Activated CD4-positive, alpha-beta T cell treated with anti-CD3 and anti-CD28 coated beads, Interleukin-2, amount 10 ng/mL, durations not matched to agents 24 days and 14 days (primary cell): ENCODE measurements at places on chromosomes 3 and 15. TPM values are rescaled to one million over a fixed set of nuclear protein-coding genes. Genes with fewer than 3 reads are reported as not detected.

Gene SOX14
- not detected in 2 replicates for total RNA-seq

Gene RTP4
- 3.0 and 3.4 TPM in 2 replicates for total RNA-seq

Gene CYP11A1
- not detected in 2 replicates for total RNA-seq

Gene LYZL4
- not detected in 2 replicates for total RNA-seq

Gene ANKRD63
- total RNA-seq = not detected in 2 replicates

Gene PPP4R2
- total RNA-seq = 105 and 107 TPM in 2 replicates

Gene TMCO5A
- total RNA-seq = not detected in 2 replicates

Gene PEAK1
- 25.9 and 28.2 TPM in 2 replicates for total RNA-seq

Gene NPAP1
- not detected in 2 replicates for total RNA-seq

Gene SLC6A1
- total RNA-seq = not detected in 2 replicates

Gene GPR149
- total RNA-seq = not detected in 2 replicates

DNA sequence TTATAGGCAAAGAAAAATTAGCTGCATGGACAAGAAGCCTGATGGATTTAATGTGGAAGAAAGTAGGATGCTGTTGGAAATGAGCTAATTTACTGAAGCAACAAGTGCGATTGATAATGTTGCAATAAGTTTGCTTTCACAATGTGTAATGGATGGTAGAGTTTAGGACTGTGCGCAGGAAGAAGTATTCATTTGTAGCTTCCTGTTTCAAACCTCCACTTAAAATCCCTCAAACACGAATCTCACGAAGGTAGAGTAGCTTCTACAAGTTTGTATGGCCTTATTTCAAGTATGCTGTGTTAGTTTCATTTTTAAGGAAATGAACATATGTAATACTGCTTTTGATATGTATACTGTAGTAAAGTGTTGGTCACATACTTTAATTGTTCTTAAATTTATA, 42.3 kb downstream of the KCNH8 start:
- H3K36me3 ChIP-seq = no peaks in the 10 kb centered on the region
- no peaks in the 10 kb centered on the region for H3K4me1 ChIP-seq
- H3K27ac ChIP-seq = no peak overlapping the region
- no peak for DNase-seq
- no peaks in the 10 kb centered on the region for H3K27me3 ChIP-seq
- H3K4me3 ChIP-seq = no peak overlapping the region

DNA sequence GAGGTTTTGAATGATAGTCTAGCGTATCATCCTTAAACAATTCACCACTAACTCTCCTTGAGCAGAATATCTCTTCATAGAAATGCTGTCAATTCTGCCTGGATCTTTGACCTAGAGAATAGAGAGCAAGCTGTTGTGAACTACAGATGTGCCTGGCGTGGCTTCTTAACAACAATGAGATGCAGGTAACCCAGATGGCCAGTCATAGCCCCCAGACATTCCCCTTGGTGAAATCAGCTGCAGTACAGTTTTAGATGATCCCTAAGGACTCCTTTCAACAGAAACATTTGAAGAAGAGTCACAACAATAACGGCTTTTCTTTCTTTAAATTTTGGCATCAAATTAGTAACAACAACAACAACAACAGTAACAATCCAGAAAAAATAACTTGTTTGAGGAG, 1041.3 kb downstream of the ROBO1 start:
- no peak overlapping the region for H3K27ac ChIP-seq
- no peaks in the 10 kb centered on the region for H3K36me3 ChIP-seq
- no peak overlapping the region for H3K4me3 ChIP-seq
- no peak for DNase-seq
- no peaks in the 10 kb centered on the region for H3K4me1 ChIP-seq

GRCh38 chr3:27426926-27427325, 57.3 kb downstream of the SLC4A7 start:
- DNase-seq = no peak
- no peak overlapping the region for H3K4me3 ChIP-seq
- H3K27ac ChIP-seq = no peak overlapping the region
- no peaks in the 10 kb centered on the region for H3K27me3 ChIP-seq

DNA sequence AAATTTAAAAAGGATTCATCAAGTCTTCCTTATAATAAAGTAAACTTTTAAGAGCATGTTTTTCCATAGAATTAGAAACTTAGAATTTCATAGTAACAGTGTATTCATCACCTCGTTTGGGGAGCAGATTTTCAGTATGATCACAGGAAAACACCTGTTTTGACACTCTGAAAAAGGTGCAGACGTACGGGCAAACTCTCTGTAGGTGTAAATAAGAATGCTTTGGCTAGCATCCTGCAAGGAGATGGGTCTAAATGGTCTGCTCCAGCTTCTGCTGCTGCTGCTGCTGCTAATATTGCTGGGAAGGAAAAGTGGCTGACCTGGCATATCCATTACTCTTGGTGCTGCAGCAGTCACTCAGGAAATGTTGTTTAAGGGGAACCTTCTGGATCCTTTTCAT, 66.0 kb downstream of the MBNL1 start:
- peaks cover 42% of the 10 kb centered on the region for H3K36me3 ChIP-seq
- DNase-seq = no peak
- H3K27me3 ChIP-seq = no peaks in the 10 kb centered on the region

- peaks cover 30% of the 10 kb centered on the region for H3K4me1 ChIP-seq
- peak overlapping the region; percentile 96 for H3K4me3 ChIP-seq
- peak overlapping the region; percentile 98 for H3K27ac ChIP-seq
- H3K36me3 ChIP-seq = peaks cover 44% of the 10 kb centered on the region
- no peaks in the 10 kb centered on the region for H3K27me3 ChIP-seq
These were observed 1.4 kb upstream of the NDUFAF3 start for GRCh38 chr3:49020330-49021212.

DNA sequence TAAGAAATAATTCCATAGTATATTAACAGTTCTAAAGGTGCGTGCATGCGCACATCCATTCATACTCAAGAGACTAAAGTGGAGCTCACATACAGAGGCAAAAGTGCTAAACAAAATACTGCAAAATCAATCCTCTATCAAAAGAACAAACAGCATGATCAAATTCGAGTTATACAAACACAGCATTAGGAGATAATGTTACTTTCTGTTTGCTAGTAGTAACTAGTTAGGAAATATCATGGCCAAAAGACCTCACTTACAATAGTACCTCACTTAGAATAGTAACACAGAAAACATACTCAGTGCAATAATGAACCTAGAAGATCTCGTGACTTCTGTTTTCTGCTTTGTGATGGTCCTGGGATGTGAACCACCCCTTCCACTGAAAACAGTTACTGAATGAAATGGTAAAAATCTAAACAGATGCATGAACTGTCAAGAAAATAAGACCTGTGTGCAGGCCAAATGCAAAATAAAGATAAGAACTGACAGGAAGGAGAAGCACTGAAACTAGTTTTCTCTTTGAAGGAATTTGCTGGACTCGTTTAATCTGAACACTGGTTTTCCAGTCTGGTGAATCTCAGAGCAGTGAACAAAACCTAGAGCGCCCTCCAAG, 20.9 kb upstream of the CEMIP start:
- H3K4me3 ChIP-seq = no peak overlapping the region
- no peaks in the 10 kb centered on the region for H3K36me3 ChIP-seq
- peaks cover 3% of the 10 kb centered on the region for H3K4me1 ChIP-seq
- DNase-seq = no peak
- no peak overlapping the region for H3K27ac ChIP-seq

DNA sequence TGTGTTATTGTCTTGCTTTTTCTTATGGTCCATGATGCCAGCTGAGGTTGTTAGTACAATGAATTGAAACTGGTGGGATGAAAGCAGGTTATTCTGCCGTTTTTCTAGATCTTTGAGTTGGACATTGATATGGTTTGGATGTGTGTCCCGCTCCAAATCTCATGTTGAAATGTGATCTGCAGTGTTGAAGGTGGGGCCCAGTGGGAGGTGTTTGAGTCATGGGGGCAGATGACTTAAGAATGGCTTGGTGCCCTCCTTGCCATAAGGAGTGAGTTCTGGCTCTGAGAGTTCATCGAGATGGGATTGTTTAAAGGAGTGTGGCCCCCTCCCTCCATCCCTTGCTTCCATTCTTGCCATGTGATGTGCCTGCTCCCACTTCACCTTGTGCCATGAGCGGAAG, 80.3 kb upstream of the PIAS1 start:
- no peak for DNase-seq
- H3K36me3 ChIP-seq = no peaks in the 10 kb centered on the region
- no peak overlapping the region for H3K4me3 ChIP-seq
- no peak overlapping the region for H3K27ac ChIP-seq
- H3K4me1 ChIP-seq = no peaks in the 10 kb centered on the region

DNA sequence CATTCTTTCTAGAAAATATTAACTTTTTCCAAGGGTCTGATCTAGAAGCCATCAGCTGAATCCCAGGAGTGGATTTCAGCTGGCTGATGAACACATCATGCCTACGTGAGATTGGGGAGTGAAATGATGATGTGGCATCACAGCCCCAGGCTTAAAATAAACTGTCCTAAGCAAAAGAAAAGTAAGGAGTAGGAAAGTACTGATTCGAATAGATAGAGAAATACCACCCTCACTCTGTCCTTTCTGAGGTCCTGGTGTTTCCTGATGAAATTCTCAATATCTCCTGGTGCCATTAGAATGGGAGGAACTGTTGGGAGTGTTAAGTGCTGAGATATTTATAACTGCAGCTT, 376.8 kb upstream of the SEMA6D start:
- no peaks in the 10 kb centered on the region for H3K4me1 ChIP-seq
- no peaks in the 10 kb centered on the region for H3K27me3 ChIP-seq
- no peaks in the 10 kb centered on the region for H3K36me3 ChIP-seq
- no peak overlapping the region for H3K4me3 ChIP-seq
- no peak overlapping the region for H3K27ac ChIP-seq

DNA sequence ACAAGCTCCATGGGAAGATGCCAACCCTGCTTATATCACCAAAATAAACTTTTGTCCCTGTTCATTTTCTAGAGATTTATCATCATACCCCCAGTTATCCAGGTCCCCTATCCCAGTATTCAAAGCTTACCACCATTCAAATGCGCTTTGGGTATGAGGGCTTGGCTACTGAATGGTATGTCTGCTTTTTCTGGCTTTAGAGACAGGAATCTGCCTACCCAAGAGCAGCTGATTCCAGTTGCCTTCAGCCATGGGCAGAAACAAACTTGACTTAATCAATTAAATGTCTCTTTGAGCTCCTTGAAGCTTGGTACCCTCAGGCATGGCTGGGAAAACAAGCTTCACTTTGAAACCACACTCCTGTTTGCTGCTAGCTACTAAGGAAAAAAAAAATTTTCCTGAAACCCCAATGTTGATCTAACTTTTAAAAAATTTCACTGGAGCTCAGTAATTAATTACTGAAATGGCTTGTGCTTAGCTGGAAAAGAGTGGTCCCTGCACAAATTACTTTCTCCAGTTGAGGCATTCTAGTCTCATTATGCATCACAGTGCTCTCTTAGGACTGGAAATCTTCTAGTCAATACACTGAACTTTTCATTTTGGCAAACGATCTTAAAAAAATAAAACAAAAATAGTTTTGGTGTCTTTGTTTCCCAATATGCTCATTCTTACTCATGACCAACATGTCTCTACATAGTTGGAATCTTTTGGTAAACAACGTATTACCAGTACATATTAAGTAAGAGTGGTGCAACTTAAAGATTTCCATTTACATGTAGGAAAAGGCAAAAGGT, 242.8 kb downstream of the DTWD1 start:
- peaks cover 18% of the 10 kb centered on the region for H3K36me3 ChIP-seq
- H3K4me1 ChIP-seq = no peaks in the 10 kb centered on the region
- no peak overlapping the region for H3K27ac ChIP-seq
- H3K4me3 ChIP-seq = no peak overlapping the region
- no peaks in the 10 kb centered on the region for H3K27me3 ChIP-seq

GRCh38 chr15:95603802-95604201, 726.7 kb upstream of the NR2F2 start:
- H3K4me3 ChIP-seq = no peak overlapping the region
- no peaks in the 10 kb centered on the region for H3K36me3 ChIP-seq
- H3K4me1 ChIP-seq = no peaks in the 10 kb centered on the region
- H3K27me3 ChIP-seq = no peaks in the 10 kb centered on the region
- no peak for DNase-seq

GRCh38 chr3:25291481-25291905, 136.6 kb upstream of the RARB start:
- no peak overlapping the region for H3K27ac ChIP-seq
- no peaks in the 10 kb centered on the region for H3K36me3 ChIP-seq
- H3K4me1 ChIP-seq = no peaks in the 10 kb centered on the region
- DNase-seq = no peak
- H3K27me3 ChIP-seq = no peaks in the 10 kb centered on the region
- no peak overlapping the region for H3K4me3 ChIP-seq

GRCh38 chr15:75050283-75050682, 26.9 kb downstream of the PPCDC start:
- peaks cover 32% of the 10 kb centered on the region for H3K4me1 ChIP-seq
- DNase-seq = no peak
- no peak overlapping the region for H3K27ac ChIP-seq

DNA sequence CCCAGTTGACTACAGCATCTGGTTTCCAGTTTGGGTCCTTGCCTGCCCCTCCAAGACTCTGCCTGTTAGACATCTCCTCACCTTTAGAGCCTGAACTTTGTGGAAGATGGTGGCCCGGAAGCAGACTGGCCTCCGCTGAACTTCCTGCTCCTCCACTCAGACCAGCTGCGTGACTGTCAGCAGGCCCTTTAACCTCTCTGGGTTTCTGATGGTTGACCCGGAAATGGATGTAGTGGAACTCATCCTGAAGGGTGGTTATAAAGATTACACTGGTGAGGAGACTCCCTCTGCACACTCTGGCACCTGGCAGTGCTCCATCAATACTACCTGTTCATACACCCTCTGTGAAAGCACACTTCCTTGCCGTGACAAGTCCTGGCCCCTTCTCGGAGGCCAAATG, 151.9 kb upstream of the TLE3 start:
- H3K4me3 ChIP-seq = no peak overlapping the region
- peaks cover 19% of the 10 kb centered on the region for H3K4me1 ChIP-seq
- DNase-seq = no peak
- peaks cover 24% of the 10 kb centered on the region for H3K27me3 ChIP-seq
- no peak overlapping the region for H3K27ac ChIP-seq

- no peaks in the 10 kb centered on the region for H3K27me3 ChIP-seq
- H3K4me3 ChIP-seq = no peak overlapping the region
- DNase-seq = no peak
- no peaks in the 10 kb centered on the region for H3K4me1 ChIP-seq
These were observed 424.3 kb downstream of the ROBO2 start for GRCh38 chr3:77464111-77464688.

GRCh38 chr3:186959029-186959624, 28.8 kb downstream of the ST6GAL1 start:
- no peak for DNase-seq
- no peak overlapping the region for H3K27ac ChIP-seq
- peaks cover 57% of the 10 kb centered on the region for H3K36me3 ChIP-seq
- no peak overlapping the region for H3K4me3 ChIP-seq
- H3K4me1 ChIP-seq = peaks cover 50% of the 10 kb centered on the region
- no peaks in the 10 kb centered on the region for H3K27me3 ChIP-seq

DNA sequence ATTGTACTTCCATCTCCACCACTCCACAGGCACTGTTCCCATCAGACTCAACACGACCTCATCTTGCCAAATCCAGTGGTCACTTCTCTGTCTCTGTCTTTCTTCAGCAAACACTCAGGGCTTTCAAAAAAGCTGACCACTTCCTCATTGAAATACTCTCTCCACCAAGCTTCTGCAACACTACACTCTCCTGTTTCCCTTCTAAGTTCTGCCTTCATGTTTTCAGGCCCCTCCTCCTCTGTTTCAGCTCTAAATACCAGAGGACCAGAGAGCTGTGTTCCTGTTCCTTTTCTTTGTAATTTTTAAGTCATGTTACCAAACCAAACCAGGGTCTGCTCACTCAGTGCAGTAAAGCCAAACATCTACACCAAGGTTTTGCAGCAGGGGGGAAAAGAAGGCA, 33.8 kb upstream of the ACP3 start:
- H3K27ac ChIP-seq = no peak overlapping the region
- peaks cover 5% of the 10 kb centered on the region for H3K27me3 ChIP-seq
- H3K36me3 ChIP-seq = no peaks in the 10 kb centered on the region
